Stomach (tissue), 19 donors: ENCODE measurements at places on chromosomes 16 and 17. TPM values are rescaled to one million over a fixed set of nuclear protein-coding genes. Genes with fewer than 3 reads are reported as not detected.

Gene KRT32
- total RNA-seq: not detected

DNA sequence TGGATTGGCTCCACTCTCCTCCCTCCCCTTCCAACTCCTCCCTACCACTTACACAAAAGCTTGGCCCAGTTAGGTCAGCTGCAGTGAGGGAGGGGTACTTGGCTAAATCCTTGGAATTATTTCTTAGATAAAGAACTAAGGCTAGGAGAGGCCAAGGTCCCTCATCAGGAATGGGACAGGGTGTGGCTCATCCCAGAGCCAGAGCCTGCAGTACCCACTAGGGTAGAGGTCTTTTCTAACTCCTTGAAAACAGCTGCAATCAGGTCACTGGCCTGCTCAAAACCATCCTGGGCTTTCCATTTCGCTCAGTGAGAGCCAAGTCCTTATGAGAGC is 1.9 kb upstream of the SLC46A1 start:
- peaks cover 7% of the 10 kb centered on the region for H3K36me3 ChIP-seq
- no peak for DNase-seq
- no peaks in the 10 kb centered on the region for H3K27me3 ChIP-seq
- peaks cover 37% of the 10 kb centered on the region for H3K4me1 ChIP-seq
- no peak overlapping the region for H3K4me3 ChIP-seq

DNA sequence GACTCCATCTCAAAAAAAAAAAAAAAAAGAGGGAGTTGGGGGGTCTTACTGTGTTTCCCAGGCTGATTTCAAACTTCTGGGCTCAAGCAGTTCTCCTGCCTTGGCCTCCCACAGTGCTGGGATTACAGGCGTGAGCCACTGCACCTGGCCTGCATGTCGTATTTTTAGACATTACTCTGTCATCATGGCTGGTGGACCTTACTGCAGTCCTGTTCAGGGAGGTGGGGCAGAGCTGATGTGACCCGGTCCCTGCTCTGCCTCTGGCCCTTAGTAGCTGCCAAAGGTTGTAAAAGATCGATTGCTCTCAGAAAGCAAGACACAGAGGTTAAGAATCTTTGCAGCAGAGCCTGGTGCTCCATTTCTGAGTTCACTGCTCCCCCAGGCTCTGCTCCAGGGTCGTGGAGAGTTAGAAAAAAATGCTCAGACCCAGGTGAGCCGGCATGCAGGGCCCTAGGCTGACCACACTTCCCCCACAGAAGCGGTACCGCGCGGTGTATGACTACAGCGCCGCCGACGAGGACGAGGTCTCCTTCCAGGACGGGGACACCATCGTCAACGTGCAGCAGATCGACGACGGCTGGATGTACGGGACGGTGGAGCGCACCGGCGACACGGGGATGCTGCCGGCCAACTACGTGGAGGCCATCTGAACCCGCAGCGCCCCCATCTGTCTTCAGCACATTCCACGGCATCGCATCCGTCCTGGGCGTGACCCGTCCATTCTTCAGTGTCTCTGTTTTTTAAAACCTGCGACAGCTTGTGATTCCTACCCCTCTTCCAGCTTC is 7.1 kb upstream of the LASP1NB start:
- H3K27ac ChIP-seq: no peak overlapping the region
- H3K27me3 ChIP-seq: no peaks in the 10 kb centered on the region
- H3K4me3 ChIP-seq: no peak overlapping the region
- DNase-seq: peak; percentile 24
- peaks cover 69% of the 10 kb centered on the region for H3K36me3 ChIP-seq

- no peak overlapping the region for H3K27ac ChIP-seq
- H3K36me3 ChIP-seq: no peaks in the 10 kb centered on the region
- H3K4me1 ChIP-seq: no peaks in the 10 kb centered on the region
- DNase-seq: no peak
- H3K27me3 ChIP-seq: peaks cover under 1% of the 10 kb centered on the region
Observed at GRCh38 chr16:86354641-86355513, 155.4 kb upstream of the FOXF1 start.

DNA sequence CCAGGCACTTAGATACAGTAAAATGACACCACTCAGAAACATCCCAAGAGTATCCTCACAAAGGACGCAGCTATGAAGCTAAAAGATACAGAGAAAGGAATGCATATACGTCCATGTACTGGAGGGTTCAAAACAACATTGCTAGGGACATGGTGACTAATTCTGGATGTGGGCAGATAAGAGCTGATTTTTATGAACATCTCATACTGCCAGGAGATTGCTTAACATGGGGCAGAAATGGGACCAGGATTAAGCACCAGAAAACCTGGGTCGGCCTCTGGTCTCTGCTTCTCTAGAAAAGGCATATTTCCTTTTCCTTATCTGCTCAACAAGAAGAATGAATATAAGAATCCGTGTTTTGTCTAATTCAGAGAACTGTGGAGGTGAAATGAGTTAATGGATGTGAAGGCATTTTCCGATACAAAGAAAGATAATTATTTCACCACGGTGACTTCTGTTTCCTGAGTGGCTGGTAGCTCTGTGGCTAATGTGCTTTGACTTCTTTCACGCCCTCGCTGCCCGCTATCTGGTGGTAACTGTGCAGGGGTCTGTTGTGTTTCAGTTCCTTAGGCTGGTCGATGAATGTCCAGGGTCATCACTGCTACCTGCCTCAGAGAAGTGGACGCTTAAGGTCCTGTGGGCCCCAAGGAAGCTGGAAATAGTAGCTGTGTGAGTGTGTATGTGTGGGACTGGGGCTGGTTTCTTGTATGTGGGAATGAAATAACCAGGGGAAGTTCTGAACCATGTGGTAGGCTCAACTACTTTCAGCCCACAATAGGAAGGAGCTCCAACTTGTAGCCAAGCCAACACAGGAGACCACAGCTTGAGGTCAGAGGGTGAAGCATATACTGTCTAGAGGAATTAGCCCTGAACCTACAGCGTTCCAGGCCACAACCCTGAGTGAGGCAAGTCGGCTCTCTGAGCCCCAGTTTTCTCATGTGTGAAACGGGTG is 15.8 kb upstream of the CCL5 start:
- no peak overlapping the region for H3K27ac ChIP-seq
- no peak overlapping the region for H3K4me3 ChIP-seq

Gene SLC2A4
- 7.0 TPM for total RNA-seq
